NCI-H187 (cell line): ENCODE measurements at places on chromosomes 2 and 18.

DNA sequence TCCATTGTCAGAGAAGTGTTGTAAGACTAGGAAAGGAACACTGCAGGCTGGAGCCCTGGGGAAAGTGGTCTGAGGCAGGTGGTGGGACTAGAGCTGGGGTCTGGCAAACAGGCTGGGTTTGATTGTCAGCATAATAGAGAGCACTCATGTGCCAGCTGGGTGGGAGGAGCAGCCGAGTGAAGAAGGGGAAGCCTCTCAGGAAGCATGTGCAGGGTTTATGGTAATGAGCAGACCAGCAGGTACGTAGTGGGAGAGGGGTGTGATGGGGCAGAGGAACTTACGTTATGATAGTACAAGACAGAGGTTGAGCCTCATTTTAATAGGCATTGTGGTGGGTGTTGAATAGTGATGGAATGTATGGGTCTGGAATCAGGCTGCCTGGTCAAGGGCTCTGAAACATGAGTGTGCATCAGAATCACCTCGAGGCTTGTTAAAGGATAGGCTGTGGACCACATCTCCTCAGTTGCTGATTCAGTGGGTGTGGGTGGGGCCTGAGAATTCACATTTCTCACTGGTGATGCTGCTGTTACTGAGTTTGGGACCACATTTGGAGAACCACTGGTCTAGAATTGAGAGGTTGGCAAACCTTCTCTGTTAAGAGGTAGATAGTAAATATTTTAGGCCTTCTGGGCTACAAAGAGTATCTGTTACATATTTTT, 1.7 kb upstream of the MGAT5 start:
- no peak for DNase-seq

DNA sequence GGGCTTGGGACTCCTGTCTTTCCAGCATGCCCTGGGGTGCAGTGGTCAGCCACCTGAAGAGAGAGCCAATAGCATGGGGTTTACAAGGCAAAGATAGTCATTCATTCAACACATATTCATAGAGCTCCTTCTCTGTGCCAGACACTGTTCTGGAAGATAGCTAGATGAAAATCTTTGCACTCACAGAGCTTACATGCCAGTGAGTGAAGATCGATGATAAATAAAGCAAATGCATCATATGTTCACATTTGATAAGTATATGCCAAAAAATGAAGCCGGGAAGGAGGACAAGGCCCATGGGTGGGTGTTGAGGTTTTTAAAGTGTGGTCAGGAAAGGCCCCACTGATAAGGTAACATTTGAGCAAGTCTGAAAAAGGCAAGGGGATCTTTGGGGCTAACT, 130.8 kb upstream of the CDCA7 start:
- no peak for DNase-seq

- no peak for DNase-seq
These were observed 23.2 kb downstream of the SUMO1 start for GRCh38 chr2:202215179-202215578.

- no peak for DNase-seq
These were observed 413.5 kb downstream of the NBAS start for GRCh38 chr2:15147591-15147990.

DNA sequence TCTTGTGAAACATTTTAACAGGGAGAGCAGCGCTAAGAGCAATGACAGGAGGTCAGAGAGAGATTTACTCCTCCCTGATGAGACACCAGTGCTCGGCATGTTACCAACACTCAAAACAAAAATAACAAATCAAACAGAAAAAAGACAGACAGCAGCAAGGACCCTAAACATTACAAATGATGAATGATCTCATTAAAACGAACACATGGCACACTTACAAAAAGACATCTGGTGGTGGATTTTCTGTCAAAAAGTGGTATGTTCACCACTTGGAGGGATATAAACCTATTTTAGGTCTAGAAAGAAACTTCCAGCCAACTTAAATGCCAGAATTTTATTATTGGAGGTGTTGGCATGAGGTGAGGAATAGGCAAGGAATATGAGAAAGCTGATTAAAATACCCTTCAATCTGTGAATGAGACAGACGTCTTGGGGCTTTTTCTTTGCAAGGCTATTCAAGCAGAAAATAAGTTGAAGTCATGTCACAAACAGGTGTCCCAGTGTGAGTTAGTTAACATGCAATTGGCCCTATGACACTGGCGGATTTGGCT, 112.8 kb downstream of the PRELID3A start:
- DNase-seq, result no peak

DNA sequence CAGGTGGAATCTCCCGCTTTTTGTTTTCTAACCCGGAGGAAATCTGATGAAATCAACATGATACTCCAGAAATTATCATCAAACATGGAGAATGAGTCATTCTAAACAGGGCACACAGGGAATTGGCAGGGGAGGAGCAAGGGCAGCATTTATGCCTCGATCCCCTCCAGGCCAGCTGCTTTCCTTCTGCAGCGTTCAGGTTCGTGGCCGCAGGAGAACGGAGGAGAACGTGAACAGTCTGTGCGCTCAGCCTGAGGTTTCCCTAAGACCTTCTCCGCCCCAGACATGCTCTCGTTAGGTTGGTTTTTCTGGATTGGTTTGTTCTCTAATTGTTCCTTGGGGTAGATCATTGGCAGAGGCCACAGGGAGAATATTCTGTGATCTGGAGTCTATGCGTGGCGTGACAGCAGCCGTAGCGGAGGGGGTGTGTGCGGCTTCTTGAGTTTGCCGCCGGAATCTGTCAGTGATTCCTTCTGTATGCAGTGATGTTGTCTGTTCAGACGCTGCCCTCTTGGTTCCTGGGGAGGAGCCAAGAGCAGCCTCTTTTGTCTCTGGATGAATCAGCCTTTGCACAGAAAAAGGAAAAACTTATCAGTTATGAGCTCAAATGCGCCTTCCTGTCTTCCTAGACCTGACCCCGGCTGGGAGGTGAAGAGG, 75.9 kb downstream of the SH3BP4 start:
- no peak for DNase-seq

DNA sequence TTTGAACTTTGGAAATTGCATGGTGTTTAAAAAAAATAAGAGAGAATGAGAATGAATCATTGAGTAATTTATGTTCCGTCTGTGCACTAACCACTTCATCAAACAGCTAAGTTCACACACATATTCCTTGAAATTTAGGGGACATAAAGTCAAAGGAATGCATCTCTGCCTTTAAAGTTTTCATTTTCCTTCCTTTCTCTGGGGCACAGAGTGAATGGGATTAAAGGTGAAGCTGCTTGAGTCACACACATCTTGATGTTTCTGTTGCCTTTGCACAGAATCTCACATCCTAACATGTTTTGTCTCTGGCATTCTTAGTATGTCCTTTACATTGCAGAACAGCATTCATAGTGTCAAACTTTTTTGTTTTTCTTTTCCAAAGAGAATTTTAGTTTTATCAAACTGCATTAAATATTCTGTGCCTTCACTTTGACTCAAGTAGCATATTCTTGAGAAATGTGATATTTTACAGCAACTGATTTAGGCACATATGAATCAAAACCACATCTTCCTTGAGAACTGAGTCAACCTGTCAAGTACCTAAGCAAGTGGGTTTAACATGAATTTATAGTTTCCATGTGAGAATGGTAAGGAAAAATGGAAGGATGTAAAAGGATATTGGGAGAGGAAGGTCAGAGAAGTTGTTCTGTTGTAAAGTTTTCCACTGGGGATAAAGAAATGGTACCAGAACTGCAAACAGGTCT, 169.1 kb upstream of the THUMPD2 start:
- DNase-seq, result no peak

DNA sequence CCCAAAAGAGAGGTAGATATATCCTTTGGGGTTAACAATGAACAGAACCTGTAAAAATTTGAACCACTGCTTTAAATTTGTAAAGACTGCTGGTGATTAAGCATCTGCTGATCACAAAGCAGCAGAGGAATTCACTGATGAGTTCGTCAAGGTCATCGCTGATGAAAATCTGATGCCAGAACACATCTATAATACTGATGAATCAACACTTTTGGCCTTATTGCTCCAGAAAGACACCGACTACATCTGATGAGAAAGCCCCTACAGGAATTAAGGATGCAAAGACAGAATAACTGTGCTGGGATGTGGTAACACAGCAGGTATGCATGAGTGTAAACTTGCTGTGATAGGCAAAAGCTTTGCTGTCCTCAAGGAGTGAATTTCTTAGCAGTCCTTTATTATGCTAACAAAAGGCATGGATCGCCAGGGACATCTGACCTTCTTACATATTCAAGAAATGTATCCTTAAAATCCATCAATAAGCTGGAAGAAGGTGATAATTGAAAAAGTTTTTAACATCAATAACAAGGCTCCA, 30.5 kb upstream of the SGPP2 start:
- no peak for DNase-seq
